ENCODE measurements at places on chromosomes 11 and 22.

- no peak for DNase-seq
Observed at GRCh38 chr11:63908631-63909401, 8.1 kb downstream of the RCOR2 start.

DNA sequence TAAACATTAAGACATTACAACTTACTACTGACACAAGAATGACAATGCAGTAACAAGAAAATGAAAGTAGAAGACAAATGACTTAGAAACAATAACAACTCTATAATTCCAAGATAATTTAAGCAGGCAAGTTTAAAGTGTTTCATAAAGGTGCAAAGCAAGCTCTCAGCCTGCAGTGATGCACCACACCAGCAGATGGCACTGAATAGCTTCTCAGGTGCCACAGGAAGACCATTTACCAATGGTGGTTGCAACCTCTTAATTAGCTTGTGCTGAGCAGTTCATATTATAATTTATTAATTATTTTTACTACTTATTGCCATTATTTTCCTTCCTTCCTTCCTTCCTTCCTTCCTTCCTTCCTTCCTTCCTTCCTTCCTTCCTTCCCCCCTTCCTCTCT, 60.6 kb downstream of the NXPE2 start:
- no peak for DNase-seq

GRCh38 chr11:17529844-17530185, 14.4 kb downstream of the USH1C start:
- DNase-seq = no peak

DNA sequence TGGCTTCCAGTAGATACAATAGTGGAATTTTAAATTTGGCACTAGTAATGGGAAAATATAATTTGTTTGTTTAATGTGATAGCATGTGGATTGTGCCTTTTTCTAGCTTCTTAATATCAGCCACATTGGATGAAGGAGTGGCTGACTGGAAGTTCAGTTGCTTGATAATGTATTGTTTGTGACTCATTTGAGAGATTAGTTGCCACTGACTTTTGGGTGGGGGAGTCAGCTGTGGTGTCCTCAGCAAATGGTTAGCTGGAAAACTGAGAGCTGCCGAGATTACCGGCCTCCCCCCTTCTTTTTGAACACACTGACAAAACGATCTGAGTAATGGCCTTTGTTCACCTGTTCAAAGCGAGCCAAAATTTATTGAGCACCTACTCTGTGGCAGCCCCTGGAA, 5.5 kb downstream of the JAM3 start:
- no peak for DNase-seq

- DNase-seq = no peak
Observed at GRCh38 chr22:17130199-17130598, 9.0 kb upstream of the TMEM121B start.

DNA sequence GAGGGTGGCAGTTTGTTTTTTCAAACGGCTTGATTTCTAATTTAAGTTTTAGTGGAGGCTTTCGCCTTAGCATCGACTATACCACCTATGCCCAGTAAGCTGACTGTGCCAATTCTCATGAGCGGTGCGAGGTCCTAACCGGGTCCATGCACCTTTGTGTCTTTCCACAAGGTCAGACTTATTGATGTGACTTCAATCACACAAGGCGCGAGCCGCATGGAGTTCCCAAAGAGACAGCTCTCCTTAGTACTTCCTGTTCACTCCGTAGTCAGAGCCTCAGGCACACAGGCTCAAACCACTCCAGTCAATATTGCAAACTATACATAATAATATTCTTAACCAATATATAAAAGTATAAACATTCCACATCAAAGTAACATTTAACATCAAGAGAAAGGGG, 18.2 kb downstream of the ST14 start:
- DNase-seq = no peak

GRCh38 chr11:35007277-35007676, 90.9 kb downstream of the PDHX start:
- DNase-seq = no peak

DNA sequence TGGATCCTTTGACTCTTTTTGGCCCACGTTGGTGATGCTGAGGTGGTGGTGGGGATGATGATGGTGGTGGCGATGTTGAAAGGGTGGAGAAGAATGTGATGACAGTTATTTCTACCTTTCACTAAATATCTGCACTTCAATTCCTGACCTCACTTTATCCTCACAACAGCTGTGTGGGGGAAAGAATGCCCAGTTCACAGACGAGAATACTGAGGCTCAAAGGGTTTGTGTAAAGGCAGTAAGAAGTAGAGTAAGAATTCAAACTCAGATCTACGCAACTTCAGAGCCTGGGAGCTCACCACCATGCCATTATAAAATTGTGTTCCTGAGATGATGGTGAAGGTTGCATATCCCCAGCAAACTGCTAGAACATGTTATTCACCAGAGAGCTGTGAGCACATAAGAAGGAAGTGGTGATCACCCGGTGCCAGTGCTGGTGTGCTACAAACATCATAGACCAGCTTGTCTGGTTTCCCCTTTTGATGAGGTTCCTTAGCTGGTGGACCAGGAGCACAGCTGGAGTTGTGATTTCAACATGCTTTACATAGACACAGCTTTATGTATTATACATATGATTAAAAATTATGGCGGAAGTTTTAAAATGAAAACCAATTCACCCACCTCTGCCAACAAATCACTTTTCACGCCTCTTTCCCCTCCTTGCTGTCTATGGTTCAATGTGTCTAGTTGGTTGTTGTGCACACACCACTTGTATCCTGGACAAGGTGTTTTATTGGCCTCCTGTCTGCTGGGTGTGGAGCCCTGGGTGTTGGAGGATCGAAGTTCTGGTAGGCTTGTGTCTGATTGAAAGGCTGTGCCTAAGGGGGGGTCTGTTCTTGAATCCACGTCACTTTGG, 6.2 kb downstream of the ST14 start:
- DNase-seq = no peak

DNA sequence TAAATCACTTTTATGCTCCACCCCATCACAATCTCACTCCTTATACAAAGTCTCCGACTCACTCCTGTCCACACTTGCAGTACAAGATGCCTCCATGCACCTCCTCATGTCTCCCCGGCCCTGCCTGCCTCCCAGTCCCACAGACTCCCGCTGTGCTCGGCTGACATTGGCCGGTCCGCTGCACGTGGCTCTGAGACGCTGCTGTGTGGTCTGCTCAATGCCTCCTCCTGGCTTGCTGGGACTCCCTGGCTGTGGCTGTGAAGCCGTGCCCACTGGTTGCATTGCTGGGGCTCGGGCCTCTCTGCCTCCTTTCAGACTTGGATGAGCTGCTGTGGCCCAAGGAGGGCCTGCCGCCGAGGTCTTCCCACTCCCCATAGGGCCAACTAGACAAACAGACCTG, 224.0 kb upstream of the B3GAT1 start:
- DNase-seq = no peak

DNA sequence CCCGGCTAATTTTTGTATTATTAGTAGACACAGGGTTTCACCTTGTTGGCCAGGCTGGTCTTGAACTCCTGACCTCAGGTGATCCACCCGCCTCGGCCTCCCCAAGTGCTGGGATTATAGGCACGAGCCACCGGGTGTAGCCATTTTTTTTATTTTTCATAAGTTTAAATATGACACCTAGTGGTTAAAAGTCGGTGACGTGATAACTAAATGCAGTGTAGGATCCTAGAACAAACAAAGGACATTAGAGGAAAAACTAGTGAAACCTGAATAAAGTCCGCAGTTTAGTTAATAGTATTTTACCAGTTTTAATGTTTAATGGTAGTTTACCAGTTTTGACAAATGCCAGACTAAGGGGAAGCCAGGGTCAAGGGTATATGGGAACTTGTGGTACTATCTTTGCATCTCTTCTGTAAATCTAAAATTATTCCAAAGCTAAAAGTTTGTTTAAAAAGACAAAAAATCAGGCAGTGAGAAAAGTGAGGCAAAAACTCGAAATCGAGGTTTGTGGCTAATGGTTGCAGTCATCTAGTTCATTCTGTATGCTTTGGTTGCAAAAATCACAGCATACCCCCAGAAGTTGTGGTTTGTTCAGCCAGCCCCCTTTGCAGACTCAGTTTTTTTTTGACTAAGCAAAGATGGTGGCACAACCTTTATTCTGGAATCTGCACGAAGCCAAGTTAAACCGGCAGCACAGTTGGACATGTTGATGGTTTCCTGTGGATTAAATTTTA, 29.6 kb downstream of the TOM1 start:
- DNase-seq = no peak

DNA sequence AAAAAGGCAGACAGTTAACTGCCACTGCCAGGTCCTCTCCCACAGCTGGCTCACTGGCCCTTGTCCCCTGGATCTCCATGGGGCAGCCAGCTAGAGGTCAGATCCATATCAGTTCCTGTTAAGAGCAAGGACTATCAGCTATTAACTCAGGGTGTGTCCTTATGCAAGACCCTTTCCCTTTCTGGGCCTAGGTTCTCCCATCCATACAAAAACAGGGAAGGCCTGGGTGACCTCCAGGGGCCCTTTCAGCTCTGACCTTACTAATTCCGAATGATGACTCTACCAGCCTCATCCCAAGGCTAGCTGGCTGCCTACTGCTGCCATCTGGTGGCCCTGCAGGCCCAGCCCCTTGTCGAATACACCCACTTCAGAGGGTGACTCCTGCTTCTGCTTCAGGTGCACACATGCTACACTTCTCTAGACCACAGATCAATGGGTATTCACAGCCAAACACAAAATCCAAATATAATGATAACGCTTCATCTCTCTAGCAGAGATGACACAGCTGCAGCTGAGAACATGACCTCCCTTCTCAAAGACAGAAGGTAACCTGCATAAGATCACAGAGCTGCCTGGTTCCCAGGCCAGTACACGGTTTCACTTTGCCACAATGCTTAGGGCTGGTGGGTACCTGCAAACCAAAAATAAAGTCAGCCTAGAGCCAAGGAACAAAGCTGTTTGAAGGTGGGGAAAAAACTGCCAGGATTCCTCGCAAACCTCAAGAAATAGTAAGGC, 34.1 kb downstream of the SERGEF start:
- no peak for DNase-seq

DNA sequence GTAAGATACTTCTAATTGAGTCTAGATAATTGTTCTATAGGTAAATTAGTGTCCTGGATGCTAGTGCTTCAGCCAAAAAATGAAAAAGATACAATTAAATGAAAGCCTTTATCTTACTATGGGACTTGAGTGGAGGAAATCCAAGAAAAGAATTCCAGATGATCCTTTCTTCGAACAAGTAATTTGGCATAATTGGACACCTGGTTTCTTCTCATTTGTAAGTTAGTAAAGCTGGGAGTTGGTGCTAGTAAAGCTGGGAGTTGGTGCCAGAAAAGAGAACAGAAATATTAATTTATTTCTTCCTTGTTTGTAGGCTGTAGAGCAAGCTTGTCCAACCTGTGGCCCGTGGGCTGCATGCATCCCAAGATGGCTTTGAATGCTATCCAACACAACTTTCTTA, 12.3 kb downstream of the OR51V1 start:
- no peak for DNase-seq

DNA sequence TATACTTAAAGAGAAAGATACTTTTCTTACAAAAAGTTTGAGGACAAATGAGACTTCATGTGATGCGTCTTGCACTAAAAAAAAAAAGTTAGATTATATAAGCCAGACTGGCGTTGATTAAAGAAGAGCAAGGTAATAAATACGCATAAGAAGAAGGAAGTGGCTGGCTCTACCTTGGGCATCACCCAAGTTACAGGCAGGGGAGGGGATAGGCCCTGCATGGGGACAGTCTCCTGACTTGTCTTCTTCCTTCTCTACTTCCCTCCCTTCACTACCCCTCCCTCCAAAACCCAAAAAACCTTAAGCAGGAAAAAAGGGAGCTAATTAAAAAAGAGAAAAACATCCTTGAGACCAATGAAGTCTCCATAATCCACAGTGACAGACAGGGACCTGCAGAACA, 22.3 kb upstream of the TMA7B start:
- DNase-seq = peak; percentile 64

GRCh38 chr22:17063411-17064106, 21.2 kb upstream of the IL17RA start:
- no peak for DNase-seq

Data from central memory CD4-positive, alpha-beta T cell (primary cell).